T1000 (cell line): ENCODE measurements at places on chromosomes 1 and 21.

GRCh38 chr1:161730050-161730564 is 8.8 kb downstream of the FCRLB start:
- DNase-seq, result no peak

DNA sequence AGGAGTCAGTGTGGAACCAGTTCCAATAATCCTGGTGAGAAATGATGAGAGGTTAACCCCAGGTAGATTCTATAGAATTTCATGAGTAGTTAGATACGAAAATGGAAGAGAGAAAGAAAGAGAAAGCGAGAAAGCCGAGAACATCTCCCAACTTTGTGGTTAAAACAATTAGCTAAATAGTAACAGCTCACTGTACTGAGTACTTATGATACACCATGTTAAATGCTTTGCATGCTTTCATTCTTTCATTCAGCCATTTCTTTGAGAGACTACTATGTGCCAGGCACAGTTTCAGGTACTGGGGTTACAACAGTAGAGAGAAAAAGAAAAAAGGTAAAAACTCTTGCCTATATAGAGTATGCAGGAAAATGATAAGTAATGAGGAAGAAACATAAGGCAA is 109.7 kb upstream of the SYT6 start:
- DNase-seq, result no peak

GRCh38 chr21:32347977-32348376 is 44.8 kb downstream of the URB1 start:
- DNase-seq, result no peak

- no peak for DNase-seq
Observed at GRCh38 chr1:240258910-240259309, 167.2 kb downstream of the FMN2 start.

DNA sequence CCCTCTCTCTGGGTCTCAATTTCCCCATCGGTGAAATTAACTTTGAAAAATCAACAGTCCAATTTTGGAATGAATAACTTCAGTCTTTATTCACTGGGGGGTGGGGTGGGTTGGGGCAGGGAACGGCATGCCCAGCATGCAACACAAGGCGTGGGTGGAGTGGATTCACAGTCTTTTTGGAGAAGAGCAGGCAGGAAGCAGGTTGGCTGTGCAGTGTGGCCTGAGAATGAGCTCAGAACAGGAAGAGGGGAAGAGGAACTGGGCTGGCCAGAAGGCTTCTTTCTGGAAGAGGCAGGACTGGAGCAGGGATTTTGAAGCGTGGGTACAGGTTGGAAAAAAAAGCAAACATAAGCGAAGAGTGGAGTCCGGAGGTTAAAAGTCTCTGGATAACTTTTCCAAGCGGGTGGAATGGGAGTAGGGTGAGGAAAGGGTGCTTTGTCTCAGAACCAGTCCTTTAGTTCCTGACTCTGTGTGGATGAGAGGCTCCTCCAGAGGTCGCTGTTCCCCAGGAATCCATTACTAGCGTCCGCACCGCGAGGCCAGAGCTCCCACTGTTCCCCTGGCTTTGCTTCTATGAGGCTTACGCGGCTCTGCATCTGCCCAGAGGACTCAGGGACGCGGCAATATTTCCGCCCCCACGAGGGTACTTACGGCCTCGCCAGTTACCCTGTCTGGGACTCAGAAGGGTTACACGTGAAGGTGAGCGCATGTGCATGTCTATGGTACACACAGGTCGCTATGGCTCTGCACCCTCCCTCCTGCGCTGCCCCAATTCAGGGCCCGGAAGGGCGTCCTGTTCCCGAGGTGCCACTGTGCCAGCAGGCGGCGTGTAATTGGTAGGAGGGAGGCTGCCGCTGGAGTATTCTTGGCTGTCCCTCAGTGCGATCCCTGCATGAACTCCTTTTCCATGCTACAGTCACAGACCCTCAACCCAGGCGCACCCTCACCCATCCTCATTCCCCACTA is 5.5 kb upstream of the FOXD2 start:
- DNase-seq, result no peak

GRCh38 chr1:72662918-72663317 is 380.6 kb upstream of the NEGR1 start:
- DNase-seq, result no peak

GRCh38 chr1:157819896-157820295 is at the start of gene FCRL1:
Gene FCRL1 (minus strand): TSS chr1:157820120. CDS start chr1:157820037, 83 bp downstream.
- DNase-seq, result no peak

GRCh38 chr1:246300626-246301549 is 206.2 kb downstream of the SMYD3 start:
- DNase-seq, result no peak

GRCh38 chr1:39076799-39077148 is 50.6 kb downstream of the NDUFS5 start:
- DNase-seq, result no peak

GRCh38 chr1:30673395-30673794 is 50.0 kb downstream of the MATN1 start:
- no peak for DNase-seq

DNA sequence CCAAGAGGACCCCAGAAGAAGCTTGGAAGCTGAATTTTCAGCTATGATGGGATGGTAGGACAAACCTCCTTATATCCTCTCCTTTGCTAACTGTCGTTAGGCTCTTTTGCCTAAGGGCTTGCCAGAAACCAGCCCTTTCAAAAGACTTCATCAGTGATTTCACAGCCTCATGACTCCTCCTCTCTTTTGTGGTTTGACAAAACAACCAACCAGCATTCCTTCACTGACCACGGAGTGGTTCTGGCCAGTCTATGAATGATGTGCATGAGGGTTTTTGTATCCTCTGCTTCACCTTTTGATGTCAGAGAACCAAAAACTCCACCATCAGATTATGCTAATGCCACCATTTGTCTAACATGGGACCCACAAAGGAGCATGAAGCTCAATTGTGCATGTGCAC is 116.9 kb upstream of the COA6 start:
- no peak for DNase-seq

- DNase-seq, result no peak
Observed at GRCh38 chr21:40620386-40621145, 226.4 kb downstream of the DSCAM start.

GRCh38 chr1:14182856-14183255 is 415.6 kb upstream of the KAZN start:
- DNase-seq, result no peak

DNA sequence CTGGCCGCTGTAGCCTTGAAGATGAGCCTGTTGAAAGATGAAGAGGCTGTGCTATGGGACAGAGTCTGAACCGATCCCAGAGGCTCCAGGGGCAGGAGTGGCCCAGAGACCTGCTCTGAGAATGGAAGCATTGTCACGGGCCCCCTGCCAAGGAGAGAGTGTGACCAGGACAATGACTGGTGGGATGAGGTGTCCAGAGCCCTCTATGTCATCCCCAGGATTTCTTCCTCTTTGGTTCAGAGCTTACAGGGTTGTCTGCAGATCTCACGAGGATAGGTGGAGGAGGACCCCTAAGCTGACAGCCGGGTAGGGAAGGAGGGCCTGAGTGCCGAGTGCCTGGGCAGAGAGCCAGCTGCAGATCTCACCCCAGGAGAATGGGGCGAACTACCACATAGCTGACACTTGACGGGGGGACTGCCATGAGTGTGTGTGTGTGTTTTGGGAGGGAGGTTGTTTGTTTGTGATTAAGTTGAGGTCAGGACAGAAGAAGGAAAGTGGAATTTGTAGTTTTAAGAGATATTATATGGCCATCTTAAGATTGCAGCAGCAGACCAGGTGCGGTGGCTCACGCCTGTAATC is 25.4 kb downstream of the PIK3CD start:
- DNase-seq, result no peak

- no peak for DNase-seq
Observed at GRCh38 chr1:51170342-51170741, 65.7 kb upstream of the RNF11 start.

- DNase-seq, result no peak
Observed at GRCh38 chr1:203828002-203828401, 32.6 kb downstream of the ZBED6 start.

DNA sequence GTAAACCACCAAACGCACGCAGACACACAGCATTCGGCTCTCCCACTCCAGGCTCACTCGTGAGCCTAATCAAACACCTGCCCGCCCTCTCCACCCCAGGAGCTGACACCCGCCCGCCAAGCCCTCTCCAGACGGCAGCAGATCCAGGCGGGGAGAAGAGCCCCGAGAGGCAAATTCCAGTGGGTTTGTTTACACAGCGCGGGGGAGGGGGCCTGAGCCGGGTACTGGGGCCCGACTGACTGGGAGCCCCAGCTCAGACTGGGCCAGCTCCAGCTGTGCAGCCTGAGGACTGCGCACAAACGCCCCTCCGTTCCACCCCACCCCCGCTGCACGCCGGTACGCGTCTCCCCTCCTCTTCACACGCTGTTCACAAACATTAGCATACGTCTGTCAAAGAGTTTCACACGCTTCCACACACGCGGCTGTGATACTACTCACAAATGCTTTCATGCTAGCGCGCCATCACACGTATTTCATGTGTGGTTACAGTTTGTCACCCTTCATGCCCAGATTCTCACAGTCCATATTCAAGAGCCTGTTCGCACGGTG is 1.0 kb upstream of the EFNA1 start:
- no peak for DNase-seq

- DNase-seq, result no peak
Observed at GRCh38 chr1:226891846-226892523, 21.6 kb downstream of the PSEN2 start.

DNA sequence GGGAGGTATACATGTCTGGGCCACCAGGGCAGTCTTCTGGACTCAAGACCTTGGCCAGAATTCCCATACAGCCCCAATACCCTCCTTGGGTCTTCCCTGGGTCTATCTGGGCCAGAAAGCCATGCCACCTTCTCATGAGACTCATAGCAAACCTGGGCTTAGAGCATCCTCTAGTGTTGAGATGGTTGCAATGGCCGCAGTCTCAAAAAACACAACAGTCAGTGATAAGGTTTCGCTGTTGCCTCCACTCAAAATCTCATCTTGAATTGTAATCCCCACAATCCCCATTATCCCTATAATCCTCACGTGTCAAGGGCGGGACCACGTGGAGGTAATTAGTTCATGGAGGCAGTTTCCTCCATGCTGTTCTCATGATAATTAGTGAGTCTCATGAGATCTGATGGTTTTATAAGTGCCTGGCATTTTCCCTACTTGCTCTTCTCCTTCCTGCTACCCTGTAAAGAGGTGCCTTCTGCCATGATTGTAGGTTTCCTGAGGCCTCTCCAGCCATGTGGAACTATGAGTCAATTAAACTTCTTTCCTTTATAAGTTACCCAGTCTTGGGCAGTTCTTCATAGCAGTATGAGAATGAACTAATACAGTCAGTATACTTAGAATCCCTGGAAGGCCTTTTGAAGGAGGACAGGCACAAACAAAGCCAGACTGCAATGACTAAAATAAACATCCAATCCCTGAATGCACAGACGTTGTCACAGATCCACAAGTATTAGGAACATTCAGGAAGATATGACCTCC is 77.0 kb downstream of the CTH start:
- DNase-seq, result no peak

- no peak for DNase-seq
Observed at GRCh38 chr1:118184739-118185083, 317 bp downstream of the SPAG17 start.

GRCh38 chr1:12594966-12595756 is 22.8 kb downstream of the DHRS3 start:
- no peak for DNase-seq

DNA sequence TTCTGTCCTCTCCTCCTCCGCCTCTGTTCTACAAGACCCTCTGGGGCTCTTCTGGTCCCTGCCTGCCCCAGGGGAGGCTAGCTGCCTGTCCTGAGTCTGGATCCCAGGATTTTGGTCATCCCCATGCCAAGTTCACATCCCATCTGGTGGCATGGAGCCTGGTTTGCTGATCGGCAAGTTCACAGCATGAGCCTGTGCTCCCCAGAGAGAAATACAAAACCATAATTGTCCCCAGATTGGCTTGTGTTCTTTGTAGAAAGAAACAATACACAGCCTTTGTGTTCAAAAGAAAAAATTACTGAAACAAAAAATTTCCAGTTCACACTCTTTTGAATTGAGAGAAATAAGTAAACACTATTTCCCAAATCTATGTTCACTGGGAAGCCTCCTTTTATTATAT is 149.4 kb upstream of the ZC3H12A start:
- no peak for DNase-seq

DNA sequence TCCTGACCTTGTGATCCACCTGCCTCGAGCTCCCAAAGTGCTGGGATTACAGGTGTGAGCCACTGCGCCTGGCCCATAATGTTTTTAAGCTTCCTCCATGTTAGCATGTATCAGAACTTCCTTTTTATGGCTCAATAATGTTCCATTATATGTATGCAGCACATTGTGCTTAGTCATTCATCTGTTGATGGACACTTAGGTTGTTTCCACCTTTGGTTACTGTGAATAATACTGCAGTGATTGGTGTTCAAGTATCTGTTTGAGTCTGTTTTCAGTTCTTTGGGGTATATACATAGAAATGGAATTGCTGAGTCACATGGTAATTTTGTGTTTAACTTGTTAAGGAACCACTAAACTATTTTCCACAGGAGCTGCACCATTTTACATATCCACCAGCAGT is 17.7 kb downstream of the CMPK1 start:
- DNase-seq, result no peak

- no peak for DNase-seq
Observed at GRCh38 chr1:47865881-47866535, 131.2 kb downstream of the TRABD2B start.
